ENCODE measurements at places on chromosomes 1 and 21.
A peak's percentile ranks its signal among the peaks of the same experiment; 100 is the strongest.

- DNase-seq = no peak
These were observed 173.6 kb downstream of the TGFBR3 start for GRCh38 chr1:91712393-91712792.

- DNase-seq = no peak
These were observed 209.5 kb downstream of the TOMM20 start for GRCh38 chr1:234918961-234919761.

- no peak for DNase-seq
These were observed 203.7 kb downstream of the AMY1C start for GRCh38 chr1:103953386-103953785.

GRCh38 chr1:21289700-21290545 is at the start of gene ECE1:
Gene ECE1, minus strand, starts transcription at chr1:21290463. Its CDS starts 49 bp downstream, at chr1:21290414.
- DNase-seq = peak; percentile 63

- DNase-seq = no peak
These were observed 26.8 kb downstream of the MAP7D1 start for GRCh38 chr1:36182734-36183133.

GRCh38 chr1:205042911-205043806 is at the start of gene CNTN2:
Gene CNTN2, plus strand, starts transcription at chr1:205043212. Its CDS starts 9,974 bp downstream, at chr1:205053186.
- DNase-seq = no peak

DNA sequence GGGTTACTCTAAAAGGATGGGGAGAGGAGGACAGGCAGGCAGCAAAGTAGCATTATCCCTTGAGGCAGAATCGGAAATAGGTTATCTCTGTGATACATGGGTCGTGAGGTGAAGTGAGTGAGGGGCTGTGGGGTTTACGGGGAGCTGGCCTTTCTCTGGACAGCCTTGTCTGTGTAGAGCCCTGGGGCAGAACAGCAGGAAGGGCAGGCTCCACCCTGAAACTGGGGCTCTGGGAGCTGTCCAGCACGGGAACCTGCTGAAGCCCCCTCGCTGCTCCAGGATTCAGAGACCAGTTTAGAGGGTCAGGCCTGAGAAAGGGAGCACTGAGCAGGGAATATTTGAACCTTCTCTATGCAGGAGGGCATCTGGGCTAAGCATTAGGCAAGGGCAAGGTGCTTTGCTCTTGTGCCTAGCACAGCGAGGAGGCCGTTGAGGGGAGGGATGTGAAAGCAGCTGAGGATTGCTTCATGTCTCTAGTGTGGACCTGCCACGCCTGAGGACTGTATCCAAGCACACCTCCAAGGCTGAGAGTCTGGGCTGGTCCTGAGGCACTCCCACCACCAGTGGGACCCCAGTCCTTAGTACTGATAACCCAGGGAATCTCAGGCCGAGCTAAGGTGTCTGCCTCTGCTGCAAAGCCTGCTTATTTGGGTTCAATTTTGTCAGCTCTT is 55.8 kb downstream of the NAV1 start:
- no peak for DNase-seq

- no peak for DNase-seq
These were observed 14.5 kb upstream of the TNFRSF1B start for GRCh38 chr1:12152113-12152891.
